GM10248 (cell line): ENCODE measurements at places on chromosomes 13 and 19.

GRCh38 chr13:111005808-111006505 is 91.1 kb upstream of the ANKRD10 start:
- no peak for DNase-seq

DNA sequence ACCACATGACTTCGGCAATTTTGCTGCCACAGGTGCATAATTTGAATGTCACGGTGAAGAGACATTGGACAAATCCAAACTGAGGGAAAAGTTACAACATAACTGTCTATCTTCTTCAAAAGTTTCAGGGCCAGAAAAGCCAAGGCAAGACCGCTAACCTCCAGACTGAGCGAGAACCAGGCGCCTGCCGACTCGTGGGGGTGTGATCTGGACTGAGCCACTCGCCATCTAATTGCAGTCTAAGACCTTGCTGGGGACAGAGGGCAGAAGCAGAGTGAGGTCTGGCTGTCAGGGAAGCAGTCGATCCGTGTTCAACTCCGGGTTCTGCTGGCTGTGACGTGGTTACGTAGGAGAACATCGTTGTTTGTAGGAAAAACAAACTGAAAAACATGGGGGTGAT is 88.6 kb downstream of the SPACA7 start:
- no peak for DNase-seq

- no peak for DNase-seq
Measured at GRCh38 chr13:112183532-112184090, 116.7 kb downstream of the SOX1 start.

- no peak for DNase-seq
Measured at GRCh38 chr13:107296804-107297203, 728.9 kb upstream of the ARGLU1 start.

- no peak for DNase-seq
Measured at GRCh38 chr19:33005440-33005839, 33.4 kb downstream of the FAAP24 start.

GRCh38 chr19:46718157-46718933 is 1.4 kb upstream of the PRKD2 start:
- peak; percentile 68 for DNase-seq

DNA sequence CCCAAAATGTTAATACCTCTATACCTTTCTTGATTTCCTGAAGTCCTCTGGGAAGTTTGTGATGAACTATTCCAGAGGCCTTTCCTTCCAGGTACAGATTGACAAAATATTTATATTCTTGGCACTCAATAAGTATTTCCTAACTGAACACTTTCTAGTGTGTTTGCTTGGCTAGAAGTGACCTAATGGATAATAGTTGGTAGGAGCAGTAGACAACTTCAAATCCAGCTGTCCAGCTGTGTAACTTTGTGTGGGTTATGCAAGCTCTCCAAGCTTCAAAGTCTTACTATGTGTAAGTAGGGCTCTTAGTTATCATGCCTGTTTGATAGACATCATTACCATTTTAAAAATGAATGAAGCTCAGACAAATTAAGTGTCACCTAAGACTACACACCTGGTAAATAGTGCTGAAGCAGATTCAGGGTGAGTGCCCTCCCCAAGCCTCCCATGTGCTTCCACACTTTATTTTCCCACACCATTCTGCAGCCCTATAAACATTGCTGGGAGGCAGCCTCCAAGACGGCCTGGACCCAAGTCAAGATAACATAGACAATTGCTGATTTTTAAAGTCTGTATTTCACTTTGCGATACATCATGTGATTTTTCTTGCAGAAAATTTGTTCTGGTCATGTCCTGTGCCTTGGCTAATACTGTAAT is 196.6 kb downstream of the NALCN start:
- no peak for DNase-seq

GRCh38 chr13:113616281-113616906 is 31.8 kb downstream of the TFDP1 start:
- DNase-seq, result no peak

- DNase-seq, result no peak
Measured at GRCh38 chr13:23461544-23461943, 28.0 kb upstream of the SACS start.

DNA sequence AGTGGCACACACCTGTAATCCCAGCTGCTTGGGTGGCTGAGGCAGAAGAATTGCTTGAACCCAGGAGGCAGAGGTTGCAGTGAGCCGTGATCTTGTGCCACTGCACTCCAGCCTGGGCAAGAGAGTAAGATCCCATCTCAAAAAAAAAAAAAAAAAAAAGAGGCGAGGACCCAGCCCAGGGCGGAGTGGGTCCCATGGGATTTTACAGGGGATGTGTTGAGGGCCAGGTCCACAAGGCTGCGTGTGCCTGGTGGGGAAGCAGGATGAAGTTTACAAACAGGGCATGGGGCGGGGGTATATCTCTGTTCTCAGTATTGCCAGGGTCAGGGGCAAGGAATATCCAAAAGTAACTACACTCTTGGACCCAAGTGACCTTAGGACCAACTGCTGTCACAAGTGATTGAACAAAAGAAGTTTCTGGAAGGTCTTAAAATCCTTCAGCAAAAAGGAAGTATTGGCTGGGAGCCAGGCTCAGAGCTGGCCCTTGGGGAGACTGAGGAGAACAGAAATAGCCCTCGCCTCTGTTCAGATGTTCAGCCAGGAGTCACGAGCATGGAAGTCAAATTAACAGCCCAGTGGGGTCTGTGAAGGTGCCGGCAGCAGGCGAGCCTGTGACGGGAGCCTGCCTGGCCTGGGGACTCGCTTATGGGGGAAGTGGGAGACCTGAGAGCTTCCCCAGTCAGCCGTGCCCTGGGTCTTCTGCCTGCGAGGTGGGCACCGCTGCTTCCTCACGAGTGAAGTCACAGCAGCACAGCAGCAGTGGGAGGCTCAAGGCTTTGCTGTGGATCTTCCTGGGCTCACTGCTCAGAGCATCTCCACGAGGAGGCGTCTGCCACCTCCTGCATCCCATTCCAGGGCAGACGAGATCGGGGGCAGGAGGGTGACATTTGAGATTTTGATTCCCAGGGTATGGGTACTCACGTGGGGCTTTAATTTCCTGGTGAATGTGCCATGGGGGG is 6.4 kb downstream of the MYO9B start:
- no peak for DNase-seq

GRCh38 chr19:34808566-34808965 is 35.6 kb upstream of the ZNF599 start:
- no peak for DNase-seq

DNA sequence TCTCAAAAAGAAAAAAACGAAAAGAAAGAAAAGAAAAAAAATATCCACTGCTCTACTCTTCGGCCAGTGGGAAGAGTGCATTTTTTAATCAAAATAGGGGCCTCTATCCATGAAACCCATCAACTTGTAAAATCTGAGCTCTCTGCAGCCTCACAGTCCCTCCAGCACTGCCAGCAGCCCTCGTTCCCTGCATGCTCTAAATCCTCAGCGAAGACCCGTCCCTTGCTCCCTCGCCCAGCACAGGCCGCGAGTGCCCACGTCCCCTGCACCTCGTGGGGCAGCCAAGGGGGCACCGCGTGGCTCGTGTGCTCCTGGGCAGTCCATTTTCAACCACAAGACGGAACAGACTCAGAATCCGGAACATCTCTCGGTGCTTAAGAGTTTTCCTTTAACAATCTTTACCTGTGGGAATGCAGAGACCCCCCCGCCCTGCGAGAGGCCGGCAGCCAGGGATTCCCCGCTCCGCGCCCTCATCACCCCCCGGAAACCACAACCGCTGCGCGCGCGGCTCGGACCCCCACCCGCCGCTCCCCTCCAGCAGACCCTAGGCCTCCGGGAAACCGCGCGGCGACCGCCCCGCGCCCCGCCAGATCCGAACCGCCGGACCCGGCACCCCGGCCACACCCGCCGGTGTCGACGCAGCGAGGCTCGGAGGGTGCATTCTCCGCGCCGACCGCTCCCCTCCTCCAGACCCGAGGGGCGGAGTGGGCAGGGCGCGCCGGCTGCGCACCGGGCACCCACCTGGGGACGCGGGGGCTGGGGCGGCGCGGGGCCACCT is 638 bp downstream of the ANKRD27 start:
- no peak for DNase-seq

DNA sequence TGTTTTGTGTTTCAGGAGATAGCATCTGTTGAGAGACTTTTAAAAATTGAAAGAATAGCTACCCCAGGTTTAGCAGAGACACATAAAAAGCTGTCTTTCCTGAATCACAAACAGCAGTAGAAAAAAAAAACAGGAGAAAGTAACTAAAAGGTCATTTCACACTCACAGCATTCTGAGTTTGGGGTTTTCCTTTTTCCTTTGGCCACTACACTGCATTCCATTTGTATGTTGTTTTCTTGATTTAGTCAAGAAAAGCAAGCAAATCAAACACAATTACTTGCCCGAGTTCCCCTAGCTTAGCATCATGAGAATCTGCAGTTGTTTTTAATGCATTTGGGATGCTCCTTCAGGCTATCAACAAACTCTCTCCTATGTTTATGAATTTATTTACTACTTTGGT is 161.0 kb downstream of the KCTD12 start:
- DNase-seq, result no peak

GRCh38 chr13:78867655-78868054 is 208.7 kb upstream of the OBI1 start:
- DNase-seq, result no peak

DNA sequence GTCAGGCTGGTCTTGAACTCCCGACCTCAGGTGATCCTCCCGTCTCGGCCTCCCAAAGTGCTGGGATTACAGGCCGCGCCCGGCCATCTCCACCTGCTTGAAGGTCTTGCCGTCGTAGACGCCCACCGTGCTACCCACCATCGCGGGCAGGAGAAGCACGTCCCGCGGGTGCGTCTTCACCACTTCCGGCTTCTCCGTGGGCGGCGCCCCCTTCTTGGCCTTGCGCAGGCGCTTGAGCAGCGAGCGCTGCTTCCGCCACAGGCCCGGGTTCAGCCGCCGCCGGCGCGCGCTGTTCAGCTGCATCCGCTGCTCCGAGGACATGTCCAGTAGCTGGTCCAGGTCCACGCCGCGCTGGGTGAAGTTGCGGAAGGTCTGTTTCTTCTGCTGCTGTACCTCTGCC is 21.6 kb downstream of the EFNA2 start:
- DNase-seq, result peak; percentile 72

- no peak for DNase-seq
Measured at GRCh38 chr19:55098716-55099556, 18.5 kb downstream of the PPP1R12C start.

- DNase-seq, result no peak
Measured at GRCh38 chr19:42229301-42229854, 9.3 kb downstream of the ZNF526 start.

DNA sequence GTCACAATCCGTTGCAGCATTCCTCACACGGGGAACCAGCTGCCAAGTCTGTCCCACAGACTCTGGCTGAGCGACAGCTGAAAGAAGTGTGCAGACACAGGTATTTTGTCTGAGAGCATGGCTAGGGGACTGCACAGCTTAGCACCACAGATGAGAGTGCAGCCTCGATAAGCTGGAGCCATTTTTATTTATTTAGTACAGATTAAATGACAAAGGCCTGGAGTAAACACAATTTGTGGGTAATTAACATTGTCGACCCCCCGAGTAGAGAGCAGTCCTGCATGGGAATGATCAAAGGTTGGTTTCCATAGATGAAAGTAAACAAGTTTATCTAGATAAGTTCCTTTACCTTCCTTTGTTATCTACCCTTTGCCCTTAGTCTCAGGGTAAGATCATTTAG is 836.2 kb downstream of the DACH1 start:
- DNase-seq, result no peak

DNA sequence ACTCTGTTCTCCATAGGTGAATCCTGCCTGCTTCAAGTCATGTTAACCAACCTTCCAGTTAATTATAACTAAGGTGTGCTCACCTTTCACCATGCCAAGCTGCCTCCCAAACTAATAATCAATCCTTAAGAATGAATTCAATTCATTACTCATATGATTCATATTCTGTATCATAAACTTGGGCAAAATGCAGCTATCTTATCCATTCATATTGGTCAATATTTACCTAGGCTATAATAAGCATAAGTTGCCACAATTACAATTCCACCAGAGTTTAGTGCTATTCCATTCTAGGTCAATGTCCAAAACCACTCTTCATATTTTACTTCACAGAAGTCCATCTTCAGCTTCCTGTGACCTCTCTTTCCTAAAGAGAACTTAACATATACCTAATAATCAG is 13.4 kb downstream of the ELF1 start:
- no peak for DNase-seq

DNA sequence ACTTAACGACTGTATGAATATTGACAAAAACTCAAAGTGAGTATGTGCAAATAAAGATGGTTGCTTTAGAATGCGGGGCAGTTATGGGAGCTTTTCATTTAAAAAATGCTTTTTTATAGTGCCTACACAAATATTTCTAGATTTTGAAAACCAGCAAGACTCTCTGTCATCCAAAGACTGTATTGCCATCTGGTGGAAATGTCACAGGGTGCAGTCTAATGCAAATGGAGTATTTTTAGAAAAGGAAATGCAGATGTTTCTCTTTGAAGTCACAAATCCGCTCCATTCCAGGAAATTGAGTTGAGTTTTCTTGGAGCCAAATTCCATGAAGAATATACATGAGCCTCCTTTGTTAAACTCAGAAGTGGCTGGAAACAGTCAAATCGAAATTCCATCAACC is 2.3 kb upstream of the C1QTNF9B start:
- DNase-seq, result no peak

DNA sequence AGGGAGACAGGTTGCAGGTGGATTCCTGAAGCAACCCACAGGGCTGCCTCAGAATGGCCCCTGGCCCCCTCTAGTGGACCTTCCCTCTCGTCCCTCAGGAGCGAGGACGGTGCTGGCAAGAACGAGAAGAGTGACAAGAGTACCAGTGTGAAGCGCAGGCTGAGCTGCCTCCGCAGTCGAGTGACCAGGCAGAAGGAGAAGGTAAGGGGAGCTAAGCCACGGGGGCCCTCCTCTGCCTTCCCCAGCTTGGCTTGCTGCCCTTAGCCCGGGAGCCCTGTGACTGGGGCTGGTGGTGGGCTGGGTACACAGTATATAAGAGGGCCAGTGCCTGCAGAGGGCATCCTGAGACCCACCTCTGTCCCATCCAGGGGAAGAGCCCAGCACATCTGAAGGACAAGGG is 34.0 kb downstream of the ARHGEF18 start:
- DNase-seq, result no peak

DNA sequence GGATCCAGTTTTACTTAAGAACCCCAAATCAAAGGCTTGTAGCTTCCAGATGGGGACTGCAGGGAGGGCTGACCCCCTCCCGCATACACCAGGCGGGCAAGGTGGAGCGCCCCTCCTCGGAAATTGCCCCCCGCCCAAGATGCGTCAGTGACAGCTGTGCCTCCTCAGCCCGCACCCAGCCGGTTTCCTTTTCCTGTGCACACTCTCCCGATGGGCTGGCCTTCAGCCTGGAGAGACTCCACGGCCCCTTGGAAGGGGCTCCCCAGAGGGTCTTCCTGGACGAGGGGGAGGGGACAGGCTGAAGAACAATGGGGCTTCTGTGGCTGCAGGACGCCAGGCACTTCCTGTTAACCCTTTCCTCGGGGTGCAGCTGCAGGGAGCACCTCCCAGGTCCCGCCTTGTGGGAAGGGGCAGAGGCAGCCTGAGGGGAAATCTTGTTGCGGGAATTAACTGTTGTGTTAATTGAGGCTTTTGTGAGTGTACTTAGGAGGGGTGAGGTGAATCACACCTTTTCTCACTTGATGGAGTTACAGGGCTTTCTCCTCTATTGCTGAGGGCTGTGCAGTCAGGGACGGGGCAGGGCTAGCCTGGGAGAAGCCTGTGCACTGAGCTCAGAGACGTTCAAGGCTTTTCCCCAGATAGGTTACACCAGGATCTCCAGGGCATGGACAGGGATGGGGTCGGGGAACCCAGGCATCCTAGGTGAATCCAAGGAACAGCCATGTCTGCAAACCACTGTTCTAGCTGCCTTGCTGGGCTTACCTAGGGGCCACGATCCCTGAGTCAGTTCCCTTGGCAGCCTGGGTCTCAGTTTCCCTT is 14.3 kb downstream of the IER2 start:
- DNase-seq, result no peak
